Psoas muscle (tissue), 8 donors: ENCODE measurements at places on chromosomes 11 and 22. TPM values are rescaled to one million over a fixed set of nuclear protein-coding genes. Genes with fewer than 3 reads are reported as not detected.

SEC14L6 gene
- total RNA-seq = not detected

MFRP gene
- not detected for total RNA-seq

SAA2 gene
- total RNA-seq = 20.1 TPM

GRCh38 chr11:86537541-86538222 is 134.7 kb downstream of the ME3 start:
- no peak overlapping the region for H3K4me3 ChIP-seq
- H3K27me3 ChIP-seq = no peaks in the 10 kb centered on the region
- no peaks in the 10 kb centered on the region for H3K4me1 ChIP-seq
- DNase-seq = no peak
- no peaks in the 10 kb centered on the region for H3K36me3 ChIP-seq
- no peak overlapping the region for H3K27ac ChIP-seq

DNA sequence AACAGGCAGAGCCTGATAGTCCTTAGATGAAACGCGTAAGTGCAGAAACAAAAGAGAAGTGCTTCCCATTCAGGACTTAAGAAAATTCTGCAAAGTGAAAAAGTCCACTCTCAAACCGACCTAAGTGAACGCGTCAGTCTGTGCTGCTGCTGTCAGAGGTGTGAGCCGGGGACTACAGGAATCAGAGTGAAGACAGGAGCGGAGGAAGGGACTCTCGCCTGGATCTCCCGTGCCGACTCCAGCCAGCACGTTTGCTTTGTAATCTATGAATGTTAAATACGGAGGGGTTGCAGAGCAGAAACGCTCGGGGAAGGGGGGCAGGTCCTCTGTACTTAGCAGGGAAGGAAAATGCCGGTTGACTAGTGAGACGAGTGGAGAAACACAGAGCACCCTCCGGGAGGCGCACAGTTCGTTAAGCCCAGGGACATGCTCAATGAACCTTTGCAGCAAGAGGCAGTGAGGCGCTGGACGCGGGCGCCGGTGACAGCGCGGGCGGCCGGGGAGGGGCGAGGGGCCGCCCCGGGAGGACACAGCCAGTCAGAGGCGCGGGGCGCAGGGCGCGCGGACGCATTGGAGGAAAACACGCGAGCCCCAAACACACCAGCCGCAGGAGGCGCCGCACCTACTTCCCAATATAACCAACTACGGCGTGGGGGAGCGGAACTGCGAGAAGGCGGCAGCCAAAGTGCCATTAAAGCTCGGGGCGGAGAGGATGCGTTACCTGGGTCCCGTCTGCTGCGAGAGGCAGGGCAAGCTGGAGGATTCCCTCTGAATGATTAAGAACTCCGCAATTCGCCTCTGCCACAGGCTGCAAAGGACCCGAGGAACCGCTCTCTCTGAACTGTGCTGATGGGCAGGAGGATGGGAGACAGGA is at the start of gene CNTN5:
Gene CNTN5, plus strand, starts transcription at position 598 of the 874 bp plus-strand sequence.
- H3K4me3 ChIP-seq = peak within 1 kb of the TSS; percentile 51
- DNase-seq = peak; percentile 51
- H3K36me3 ChIP-seq = no peaks in the 10 kb centered on the region
- H3K27me3 ChIP-seq = peaks cover 39% of the 10 kb centered on the region
- no peaks in the 10 kb centered on the region for H3K4me1 ChIP-seq

DNA sequence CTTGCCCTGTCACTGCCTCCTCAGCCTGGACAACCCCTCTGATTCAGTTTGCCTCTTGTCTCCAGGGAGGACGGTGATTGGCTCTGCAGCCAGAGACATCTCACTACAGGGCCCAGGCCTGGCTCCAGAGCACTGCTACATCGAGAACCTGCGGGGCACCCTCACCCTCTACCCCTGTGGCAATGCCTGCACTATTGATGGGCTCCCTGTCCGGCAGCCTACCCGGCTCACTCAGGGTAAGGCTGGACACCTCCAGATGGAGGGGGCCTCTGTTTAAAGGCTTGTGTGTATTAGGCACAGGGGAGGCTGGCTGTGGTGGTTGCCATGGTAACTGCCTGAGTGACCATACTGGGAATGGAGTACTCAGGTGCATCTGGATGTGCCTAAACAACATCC is 8.6 kb downstream of the PHLDB1 start:
- peak; percentile 39 for DNase-seq
- H3K4me3 ChIP-seq = no peak overlapping the region
- H3K27me3 ChIP-seq = no peaks in the 10 kb centered on the region
- peaks cover 7% of the 10 kb centered on the region for H3K4me1 ChIP-seq
- H3K36me3 ChIP-seq = no peaks in the 10 kb centered on the region

CHRM4 gene
- total RNA-seq = not detected

DNA sequence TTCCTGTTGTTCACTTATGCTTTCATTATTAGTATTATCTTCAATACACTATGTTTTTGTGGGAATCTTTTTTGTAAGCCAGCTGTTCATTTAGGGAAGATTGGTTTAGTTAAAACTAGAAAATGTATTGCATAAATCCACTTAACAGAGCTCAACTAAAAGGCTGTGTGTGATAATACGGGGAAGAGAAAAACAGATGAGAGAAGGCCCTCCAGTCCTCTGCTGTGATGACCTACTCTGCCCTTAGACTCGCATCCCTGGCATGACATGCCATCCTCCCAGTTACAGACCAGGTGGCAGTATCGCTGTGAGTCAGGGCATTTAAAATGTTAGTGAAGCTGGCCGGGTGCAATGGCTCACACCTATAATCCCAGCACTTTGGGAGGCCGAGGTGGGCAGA is 173.4 kb upstream of the TTC12 start:
- no peak overlapping the region for H3K4me3 ChIP-seq
- H3K27ac ChIP-seq = no peak overlapping the region
- H3K36me3 ChIP-seq = no peaks in the 10 kb centered on the region
- no peaks in the 10 kb centered on the region for H3K27me3 ChIP-seq
- H3K4me1 ChIP-seq = no peaks in the 10 kb centered on the region

OR52R1 gene
- not detected for total RNA-seq

DNA sequence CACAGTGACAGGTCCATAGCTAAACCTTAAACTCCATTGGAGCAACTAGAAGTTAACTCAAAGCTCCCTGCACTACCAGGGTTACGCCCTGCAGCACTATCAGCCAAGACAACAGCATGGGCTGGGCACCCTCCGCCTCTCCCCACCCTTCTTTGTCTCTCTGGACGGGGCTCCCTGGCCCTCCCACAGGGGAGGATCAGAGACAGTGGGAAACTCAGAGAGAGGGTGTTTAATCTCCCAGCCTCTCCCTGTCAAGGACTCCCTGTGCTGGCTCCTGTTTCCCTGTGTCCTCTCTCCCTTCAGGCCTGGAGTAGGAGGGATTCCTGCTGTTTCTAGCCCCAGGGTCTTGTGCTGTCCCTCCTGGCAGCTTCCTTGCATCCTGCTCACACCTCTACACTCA is 56.9 kb upstream of the CSNK2A3 start:
- no peaks in the 10 kb centered on the region for H3K27me3 ChIP-seq

DNA sequence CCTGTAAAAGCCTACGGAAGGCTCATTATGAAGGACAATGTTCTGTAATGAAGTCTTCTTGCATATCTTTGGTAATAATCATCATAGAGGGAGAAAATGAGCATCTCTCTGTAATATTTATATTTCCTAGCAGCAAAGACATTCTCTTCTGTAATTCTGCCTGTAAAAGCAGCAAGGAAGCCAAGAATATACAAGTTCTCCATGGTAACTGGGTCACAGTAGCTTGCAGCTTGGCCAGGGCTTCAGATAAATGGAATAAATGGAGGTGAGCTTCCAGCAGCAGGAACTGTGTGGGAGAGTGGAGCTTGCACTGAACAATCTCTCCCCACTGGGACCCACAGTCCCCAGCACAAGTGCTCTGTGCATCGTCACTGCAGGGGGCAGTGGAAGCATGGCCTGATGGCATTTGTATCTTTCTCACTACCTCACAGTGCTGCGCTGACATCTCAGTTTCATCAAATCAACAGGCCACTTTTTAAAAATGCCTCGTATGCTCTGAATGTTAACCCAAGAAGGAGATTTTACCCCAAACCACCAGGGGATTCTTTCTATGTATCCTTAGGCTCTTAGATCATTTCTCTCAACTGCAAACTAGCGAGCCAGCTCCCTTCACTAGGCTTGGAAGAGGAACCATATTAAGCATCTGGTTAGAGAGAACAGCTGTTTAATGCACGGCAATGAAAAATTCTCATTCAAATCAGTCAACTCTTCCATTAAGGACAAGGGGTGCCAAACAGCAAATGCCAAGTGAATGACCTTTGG is 1059.7 kb downstream of the OPCML start:
- DNase-seq = no peak
- no peaks in the 10 kb centered on the region for H3K4me1 ChIP-seq
- H3K4me3 ChIP-seq = no peak overlapping the region
- H3K36me3 ChIP-seq = no peaks in the 10 kb centered on the region
- H3K27ac ChIP-seq = no peak overlapping the region

- no peaks in the 10 kb centered on the region for H3K36me3 ChIP-seq
- no peaks in the 10 kb centered on the region for H3K27me3 ChIP-seq
- peak overlapping the region; percentile 73 for H3K4me3 ChIP-seq
- peak overlapping the region; percentile 78 for H3K27ac ChIP-seq
These were observed 40.9 kb upstream of the BLID start for GRCh38 chr11:122156940-122157382.

DNA sequence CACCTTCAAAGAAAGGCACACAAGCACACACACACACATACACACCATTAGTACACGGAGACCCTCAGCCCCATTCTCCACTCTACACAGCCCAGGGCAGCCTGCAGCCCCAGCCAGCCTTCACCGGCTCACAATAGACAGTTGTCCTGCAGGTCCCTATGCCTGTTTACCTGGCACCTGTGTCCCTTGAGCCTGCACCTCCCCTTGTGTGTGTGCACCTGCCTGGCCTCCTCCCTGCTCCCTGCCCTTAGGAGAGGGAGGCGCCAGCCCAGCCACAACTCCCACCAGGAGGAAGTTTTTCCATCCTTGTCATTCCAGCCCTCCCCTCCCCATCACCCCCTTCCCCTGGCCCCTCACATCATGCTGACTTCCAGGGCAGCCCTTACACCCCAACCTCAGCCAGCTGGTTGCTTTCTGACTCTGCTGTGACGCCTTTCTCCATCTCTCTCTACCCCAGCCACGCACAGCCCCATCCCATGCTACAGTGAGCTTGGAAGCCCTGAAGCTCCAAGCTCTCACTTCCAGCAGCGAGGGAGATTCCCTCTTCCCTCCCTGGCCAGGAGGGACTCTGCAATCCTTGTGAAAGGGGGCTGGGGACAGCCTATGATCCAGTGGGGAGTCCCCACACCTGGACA is 4.4 kb downstream of the AHNAK start:
- no peak for DNase-seq
- no peaks in the 10 kb centered on the region for H3K27me3 ChIP-seq
- peak overlapping the region; percentile 99 for H3K27ac ChIP-seq
- H3K4me3 ChIP-seq = peak overlapping the region; percentile 91
- H3K36me3 ChIP-seq = no peaks in the 10 kb centered on the region
- H3K4me1 ChIP-seq = peaks cover 73% of the 10 kb centered on the region

C11orf24 gene
- 9.0 TPM for total RNA-seq

CBX6 gene
- total RNA-seq = 15.1 TPM

KDELR3 gene
- 1.4 TPM for total RNA-seq

GRCh38 chr11:42620796-42621195 is 691.0 kb upstream of the API5 start:
- no peaks in the 10 kb centered on the region for H3K27me3 ChIP-seq
- H3K4me1 ChIP-seq = no peaks in the 10 kb centered on the region
- H3K27ac ChIP-seq = no peak overlapping the region

DNA sequence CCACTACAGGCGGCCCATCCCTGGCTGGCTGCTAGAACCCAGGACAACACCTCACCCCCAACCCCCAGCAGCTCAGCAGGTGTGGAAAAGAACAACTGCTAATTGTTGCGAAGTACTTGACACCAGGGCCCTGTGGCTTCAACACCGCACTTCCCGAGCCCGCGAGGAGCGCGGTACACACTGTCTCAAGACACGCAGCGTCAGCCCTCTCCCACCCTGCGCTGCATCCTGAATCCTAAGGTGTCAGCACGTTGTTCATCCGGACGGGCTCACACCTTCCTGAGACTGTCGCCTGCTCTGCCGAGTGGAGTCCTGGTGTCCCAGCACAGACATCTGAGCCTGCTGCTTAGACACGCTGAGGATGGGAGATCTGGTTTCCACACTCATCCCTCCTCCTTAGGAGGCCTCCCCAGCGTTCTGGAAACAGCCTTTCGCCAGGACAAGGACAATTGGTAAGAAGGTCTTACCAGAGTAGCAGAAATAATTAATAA is 1336.2 kb downstream of the BRD1 start:
- no peak overlapping the region for H3K4me3 ChIP-seq
- H3K4me1 ChIP-seq = no peaks in the 10 kb centered on the region
- H3K27ac ChIP-seq = no peak overlapping the region
- DNase-seq = no peak

ST14 gene
- 0.59 TPM for total RNA-seq

DNA sequence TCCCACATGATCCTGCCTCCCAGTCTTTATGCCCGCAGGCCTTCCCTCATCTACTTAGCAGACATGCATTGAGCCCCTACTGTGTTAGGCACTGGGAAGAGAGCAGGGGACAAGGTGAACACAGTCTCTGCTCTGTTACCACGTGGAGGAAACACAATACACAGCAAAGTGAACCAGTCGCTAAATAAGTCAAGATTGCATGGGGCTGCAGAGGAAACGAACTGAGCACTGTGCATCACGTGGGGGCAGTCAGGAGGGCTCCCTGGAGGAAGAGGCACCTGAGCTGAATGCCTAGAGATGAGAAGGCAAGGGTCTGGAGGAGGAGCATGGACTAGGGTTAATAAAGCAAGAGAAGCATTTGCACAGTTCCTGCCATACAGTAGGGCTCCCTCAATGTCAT is 102.7 kb downstream of the MN1 start:
- no peaks in the 10 kb centered on the region for H3K27me3 ChIP-seq
- no peak for DNase-seq
- H3K4me1 ChIP-seq = peaks cover 8% of the 10 kb centered on the region
- peak overlapping the region; percentile 73 for H3K27ac ChIP-seq
- H3K4me3 ChIP-seq = no peak overlapping the region
- no peaks in the 10 kb centered on the region for H3K36me3 ChIP-seq

- H3K36me3 ChIP-seq = no peaks in the 10 kb centered on the region
- peak overlapping the region; percentile 87 for H3K27ac ChIP-seq
- H3K27me3 ChIP-seq = no peaks in the 10 kb centered on the region
- DNase-seq = peak; percentile 51
These were observed 19.6 kb downstream of the DAGLA start for GRCh38 chr11:61699737-61700160.

- H3K4me3 ChIP-seq = no peak overlapping the region
- no peak for DNase-seq
- no peaks in the 10 kb centered on the region for H3K27me3 ChIP-seq
- no peak overlapping the region for H3K27ac ChIP-seq
- no peaks in the 10 kb centered on the region for H3K36me3 ChIP-seq
These were observed 6.9 kb upstream of the NAA40 start for GRCh38 chr11:63931876-63932275.

CHADL gene
- total RNA-seq = 0.48 TPM

WT1 gene
- 0.17 TPM for total RNA-seq
